ENCODE measurements at places on chromosomes 7 and 10.
A peak's percentile ranks its signal among the peaks of the same experiment; 100 is the strongest.

DNA sequence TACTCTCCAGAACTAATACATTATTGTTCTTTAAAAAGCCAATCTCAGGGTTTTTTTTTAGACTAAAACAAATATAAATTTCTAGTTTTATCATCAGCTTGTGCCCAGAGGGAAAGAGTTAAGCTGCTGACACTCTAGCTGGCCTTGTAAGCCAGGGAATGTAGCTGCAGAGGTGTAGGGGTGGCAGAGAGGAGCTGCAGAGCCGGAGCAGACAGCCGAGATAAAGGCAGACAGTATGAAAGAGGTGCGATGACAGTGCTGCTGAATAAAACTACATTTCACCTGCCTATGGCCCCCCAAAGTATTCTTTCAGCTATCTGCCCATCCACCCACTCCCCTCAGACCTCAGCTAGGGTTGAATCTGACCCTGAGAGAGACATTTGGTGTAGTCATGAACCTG lies 653.7 kb upstream of the ZWINT start:
- no peak for DNase-seq

GRCh38 chr7:77738871-77739270 lies 42.6 kb downstream of the RSBN1L start:
- no peak for DNase-seq

DNA sequence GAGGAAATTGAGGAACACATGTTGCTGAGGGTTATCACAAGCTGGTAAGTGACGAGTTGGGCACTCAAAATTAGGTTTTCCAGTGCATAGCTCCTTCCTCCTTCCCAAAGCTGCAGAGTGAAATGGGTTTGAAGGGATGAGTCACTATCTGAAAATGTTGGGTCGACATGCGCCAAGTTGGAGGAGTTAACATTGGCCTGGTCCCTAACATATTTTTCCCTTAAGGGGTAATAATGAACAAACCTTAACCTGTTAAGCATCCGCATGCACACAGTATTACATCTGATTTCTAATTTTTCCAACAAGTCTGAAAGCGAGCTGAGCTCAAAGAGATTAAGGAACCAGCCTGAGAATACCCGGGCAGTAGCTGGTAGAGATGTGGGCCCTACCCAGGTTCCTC lies 20.7 kb upstream of the TECTB start:
- DNase-seq = peak; percentile 45

- DNase-seq = peak; percentile 42
These were observed 975 bp downstream of the GLCCI1 start for GRCh38 chr7:7969306-7970236.

GRCh38 chr7:74092964-74093471 lies 9.4 kb downstream of the LIMK1 start:
- DNase-seq = no peak

DNA sequence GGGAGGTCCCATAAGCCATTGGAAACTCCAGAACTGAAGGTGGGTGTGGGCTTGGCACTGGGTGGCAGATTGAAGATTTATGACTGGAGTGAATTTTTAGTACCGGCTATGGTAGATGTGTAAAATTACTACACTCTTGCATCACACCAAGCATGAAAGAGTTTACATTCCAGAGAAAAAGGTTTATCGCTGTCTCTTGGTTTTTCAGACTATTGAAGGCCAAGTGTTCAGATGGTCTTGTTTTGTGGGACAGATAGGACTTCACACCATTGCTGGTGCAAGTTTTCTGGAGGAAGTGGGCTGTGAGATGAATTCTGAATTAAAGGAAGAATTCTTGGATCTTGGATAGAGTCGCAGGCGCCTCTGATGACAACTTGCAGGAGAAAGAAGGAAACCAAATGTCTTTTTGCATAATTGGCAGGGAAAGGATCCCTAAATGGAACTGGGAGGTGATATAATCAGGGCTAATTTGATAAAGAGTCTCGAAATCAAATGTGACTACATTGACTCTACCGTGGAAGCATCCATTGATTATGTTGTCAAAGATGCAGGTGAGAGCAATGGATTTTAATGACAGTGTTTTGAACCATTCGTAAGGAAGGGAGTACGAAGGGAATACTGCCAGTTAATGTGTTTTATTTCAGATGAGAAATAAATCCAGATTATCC lies 14.2 kb upstream of the NMT2 start:
- DNase-seq = peak; percentile 41

DNA sequence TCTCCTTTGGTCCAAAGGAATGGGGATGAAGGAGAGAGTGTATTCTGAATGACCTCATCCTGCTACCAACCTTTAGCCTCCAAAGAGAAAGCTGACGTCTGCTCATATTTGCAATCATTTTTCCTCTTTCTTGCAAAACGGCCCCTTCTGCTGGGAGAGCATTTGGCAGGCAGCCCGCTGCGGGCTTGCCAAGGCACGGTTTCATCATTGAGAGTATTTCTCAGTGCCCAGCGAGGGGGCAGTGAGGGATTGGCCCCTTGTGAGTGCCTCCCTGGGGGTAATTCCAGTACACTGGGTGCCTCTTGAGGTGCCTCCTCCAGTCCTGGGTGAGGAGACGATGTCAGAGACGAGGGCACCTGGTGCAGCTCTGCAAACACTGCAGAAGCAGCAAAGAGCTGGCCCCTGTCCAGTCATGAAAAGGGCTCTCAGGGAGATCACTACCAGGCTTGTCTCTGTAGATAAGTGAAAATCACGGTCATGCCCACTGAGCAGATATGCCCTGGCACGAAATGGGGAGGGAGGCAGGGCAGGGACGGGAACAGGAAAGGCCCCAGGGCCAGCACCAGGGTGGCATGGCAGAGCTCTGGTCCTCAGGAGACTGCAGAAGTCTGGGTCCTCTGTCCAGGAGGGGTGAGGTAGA lies 48.7 kb upstream of the SHH start:
- no peak for DNase-seq

GRCh38 chr10:100746784-100747455 lies 1.5 kb downstream of the PAX2 start:
- no peak for DNase-seq

- no peak for DNase-seq
These were observed 51.0 kb downstream of the TCF7L2 start for GRCh38 chr10:113000876-113001598.

GRCh38 chr7:125326666-125327255 lies 397.1 kb upstream of the POT1 start:
- DNase-seq = no peak

- no peak for DNase-seq
These were observed 134.2 kb upstream of the FAM171A1 start for GRCh38 chr10:15505329-15505728.
